ENCODE measurements at places on chromosomes 4 and X.

- no peak for DNase-seq
Observed at GRCh38 chr4:63036159-63036866, 1372.9 kb downstream of the TECRL start.

GRCh38 chr4:140808256-140808655 is 52.1 kb upstream of the TBC1D9 start:
- DNase-seq, result no peak

- no peak for DNase-seq
Observed at GRCh38 chrX:10819973-10820372, 199.6 kb upstream of the MID1 start.

GRCh38 chr4:10283761-10284160 is 167.2 kb upstream of the WDR1 start:
- DNase-seq, result no peak

DNA sequence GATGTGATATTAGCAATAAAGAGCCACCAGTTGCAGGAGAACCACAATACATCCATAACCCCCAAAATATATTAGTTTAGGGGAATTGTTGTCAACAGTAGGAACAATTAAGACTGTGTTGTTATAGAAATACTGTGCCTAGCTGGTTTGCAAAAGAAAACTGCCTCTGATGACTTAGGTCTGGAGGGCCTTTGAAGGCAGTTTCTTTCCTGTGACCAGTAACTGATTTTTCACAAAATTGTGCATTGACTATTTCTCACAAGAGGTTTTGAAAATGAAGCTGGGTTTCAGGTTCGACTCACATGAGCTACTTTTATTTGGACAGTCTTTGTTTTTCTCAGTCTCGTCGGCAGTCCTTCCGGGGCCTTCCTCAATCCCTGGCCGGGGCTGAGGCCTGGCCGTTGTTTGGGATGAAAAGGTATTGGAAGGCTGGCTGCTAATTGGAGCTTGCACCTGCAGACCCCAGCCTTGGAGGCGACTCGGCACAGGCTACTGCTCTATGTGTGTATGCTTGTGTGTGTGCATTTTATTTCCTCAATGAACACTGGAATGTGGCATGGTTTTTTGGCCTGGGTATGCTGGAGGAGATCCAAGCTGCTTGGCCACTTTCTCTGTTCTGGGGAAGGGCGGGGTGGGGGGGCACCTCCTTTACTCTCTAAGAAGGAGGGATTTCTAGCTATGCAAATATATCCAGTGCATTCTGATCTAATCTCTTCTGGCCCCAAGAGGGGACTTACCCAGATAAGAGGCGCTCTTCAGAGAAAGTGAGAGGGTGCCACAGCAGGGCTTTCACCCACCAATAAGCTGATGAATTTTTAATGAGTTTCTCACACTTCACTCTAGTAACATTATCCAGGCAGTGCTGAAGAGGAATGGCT is 49.5 kb upstream of the LNX1 start:
- DNase-seq, result no peak

GRCh38 chr4:178205826-178206225 is 763.6 kb upstream of the AGA start:
- DNase-seq, result no peak

DNA sequence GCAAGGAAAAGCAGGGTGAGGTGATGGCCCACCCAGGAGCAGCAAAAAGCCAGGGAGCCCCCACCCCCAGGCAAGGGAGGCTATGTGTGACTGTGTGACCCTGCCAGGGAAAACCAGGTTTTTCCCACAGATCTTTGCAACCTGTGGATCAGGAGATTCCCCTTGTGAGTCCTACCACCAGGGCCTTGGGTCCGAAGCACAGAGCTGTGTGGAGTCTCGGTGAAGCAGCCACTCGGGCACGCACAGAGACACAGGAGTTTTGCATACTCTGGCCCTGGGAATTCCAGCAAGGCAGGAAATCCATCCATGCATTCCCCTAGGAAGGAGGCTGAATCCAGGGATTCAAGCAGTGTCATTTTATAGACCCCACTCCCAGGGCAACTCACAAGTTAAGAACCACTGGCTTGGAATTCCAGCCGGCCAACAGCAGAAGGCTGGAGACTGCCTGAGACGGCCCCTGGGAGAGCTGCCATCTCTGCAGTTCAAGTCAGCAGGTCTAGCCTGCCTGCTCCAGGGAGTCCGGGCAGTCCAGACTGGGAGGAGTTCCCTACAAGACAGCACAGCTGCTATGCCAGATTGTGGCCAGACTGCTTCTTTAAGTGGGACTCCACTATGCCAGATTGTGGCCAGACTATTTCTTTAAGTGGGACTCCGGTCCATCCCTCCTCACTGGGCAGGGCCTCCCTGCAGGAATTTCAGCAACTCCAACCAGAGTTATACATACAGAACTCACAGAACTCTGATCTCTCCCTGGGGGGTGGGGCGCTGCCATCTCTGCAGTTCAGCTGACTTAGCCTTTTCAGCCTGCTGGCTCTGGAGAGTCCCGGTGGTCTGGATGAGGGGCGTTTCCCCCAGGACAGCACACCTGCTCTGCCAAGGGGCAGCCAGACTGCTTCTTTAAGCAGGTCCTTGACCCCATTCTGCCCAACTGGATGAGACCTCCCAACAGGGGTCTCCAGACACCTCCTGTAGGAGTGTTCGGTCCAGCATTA is 85.1 kb upstream of the ADAD1 start:
- DNase-seq, result no peak

GRCh38 chr4:6732441-6733357 is 16.7 kb downstream of the BLOC1S4 start:
- DNase-seq, result no peak

- no peak for DNase-seq
Observed at GRCh38 chrX:42694260-42694815, 83.6 kb downstream of the PPP1R2C start.

- DNase-seq, result peak; percentile 65
Observed at GRCh38 chrX:49754233-49754857, 58.6 kb upstream of the PAGE1 start.

DNA sequence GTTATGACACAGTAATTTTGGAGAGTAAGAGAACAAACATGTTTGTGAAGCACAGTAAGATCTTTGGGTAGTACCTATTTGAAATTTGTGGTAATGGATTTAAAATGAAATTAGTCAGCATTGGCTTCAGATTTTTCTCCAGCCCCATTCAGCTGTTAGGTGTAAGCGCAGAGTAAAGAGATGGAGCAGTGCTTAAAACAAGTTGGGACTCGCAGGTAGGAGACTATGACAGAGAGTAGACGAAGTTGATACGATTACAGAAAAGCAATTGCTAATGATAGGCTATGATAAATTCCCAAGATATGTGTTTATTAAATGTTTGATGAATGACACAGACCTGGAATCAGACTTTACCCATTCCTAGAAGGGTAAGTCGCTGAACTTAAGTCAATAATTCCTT is 72.6 kb downstream of the CHIC2 start:
- no peak for DNase-seq

- no peak for DNase-seq
Observed at GRCh38 chr4:7160951-7161440, 31.3 kb upstream of the SORCS2 start.

- no peak for DNase-seq
Observed at GRCh38 chrX:148659481-148659880, 159.1 kb downstream of the AFF2 start.

- no peak for DNase-seq
Observed at GRCh38 chr4:143512978-143513313, 556 bp upstream of the SMARCA5 start.

GRCh38 chrX:130385520-130385919 is at the start of gene GPR119:
Gene GPR119, minus strand, starts transcription at chrX:130385674. Its CDS starts 227 bp downstream, at chrX:130385447.
- no peak for DNase-seq

GRCh38 chrX:10233173-10233572 is 76.4 kb downstream of the CLCN4 start:
- no peak for DNase-seq

GRCh38 chr4:123478859-123479345 is 82.3 kb downstream of the SPRY1 start:
- no peak for DNase-seq

- DNase-seq, result no peak
Observed at GRCh38 chrX:137058339-137059127, 24.7 kb upstream of the GPR101 start.

- DNase-seq, result no peak
Observed at GRCh38 chr4:10731162-10731561, 46.6 kb upstream of the CLNK start.

GRCh38 chr4:12956026-12956425 is 528.1 kb downstream of the RAB28 start:
- no peak for DNase-seq

- no peak for DNase-seq
Observed at GRCh38 chr4:42566835-42567234, 90.1 kb downstream of the ATP8A1 start.

DNA sequence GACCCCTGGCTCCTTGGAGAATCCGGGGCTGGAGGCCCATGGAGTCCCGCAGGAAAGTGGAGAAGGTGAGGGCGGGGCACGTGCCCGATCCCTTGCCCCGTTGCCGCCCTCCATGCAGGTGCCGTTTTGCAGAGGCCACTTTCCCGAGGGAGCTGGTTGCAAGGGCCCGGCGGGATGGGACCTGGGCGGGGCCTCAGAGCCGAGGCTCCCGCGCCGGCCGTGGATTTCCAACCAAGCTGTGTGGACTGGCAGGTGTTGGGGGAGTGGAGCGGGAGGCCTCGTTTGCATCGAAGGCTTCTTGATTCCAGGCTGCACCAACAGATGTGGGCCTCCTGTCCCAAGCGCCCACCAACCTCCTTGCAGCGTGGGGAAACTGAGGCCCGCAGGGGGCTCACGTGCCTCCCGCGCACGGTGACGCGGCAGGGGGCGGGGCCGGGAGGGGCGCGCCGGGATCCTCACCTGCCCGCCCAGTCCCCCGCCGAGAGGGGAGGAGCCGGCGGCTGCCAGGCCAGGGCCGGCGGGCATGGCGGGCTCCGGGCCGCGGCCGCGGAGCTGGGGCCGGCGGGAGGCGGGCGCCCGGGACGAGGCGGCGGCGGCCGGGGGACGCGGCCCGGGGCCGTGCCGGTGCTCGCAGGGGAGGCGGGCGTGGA is 24.9 kb downstream of the SH3BP2 start:
- no peak for DNase-seq

GRCh38 chr4:38514465-38515146 is 149.4 kb upstream of the KLF3 start:
- no peak for DNase-seq

GRCh38 chrX:73855546-73855945 is 292.5 kb downstream of the CHIC1 start:
- peak; percentile 87 for DNase-seq

Measured in KBM-7 (cell line).